Lung microvascular endothelial cell (primary cell): ENCODE measurements at places on chromosomes 11 and 22. TPM values are rescaled to one million over a fixed set of nuclear protein-coding genes. Genes with fewer than 3 reads are reported as not detected.

- DNase-seq, result peak; percentile 55
Measured at GRCh38 chr22:26394777-26395176, 34.3 kb upstream of the ASPHD2 start.

DNA sequence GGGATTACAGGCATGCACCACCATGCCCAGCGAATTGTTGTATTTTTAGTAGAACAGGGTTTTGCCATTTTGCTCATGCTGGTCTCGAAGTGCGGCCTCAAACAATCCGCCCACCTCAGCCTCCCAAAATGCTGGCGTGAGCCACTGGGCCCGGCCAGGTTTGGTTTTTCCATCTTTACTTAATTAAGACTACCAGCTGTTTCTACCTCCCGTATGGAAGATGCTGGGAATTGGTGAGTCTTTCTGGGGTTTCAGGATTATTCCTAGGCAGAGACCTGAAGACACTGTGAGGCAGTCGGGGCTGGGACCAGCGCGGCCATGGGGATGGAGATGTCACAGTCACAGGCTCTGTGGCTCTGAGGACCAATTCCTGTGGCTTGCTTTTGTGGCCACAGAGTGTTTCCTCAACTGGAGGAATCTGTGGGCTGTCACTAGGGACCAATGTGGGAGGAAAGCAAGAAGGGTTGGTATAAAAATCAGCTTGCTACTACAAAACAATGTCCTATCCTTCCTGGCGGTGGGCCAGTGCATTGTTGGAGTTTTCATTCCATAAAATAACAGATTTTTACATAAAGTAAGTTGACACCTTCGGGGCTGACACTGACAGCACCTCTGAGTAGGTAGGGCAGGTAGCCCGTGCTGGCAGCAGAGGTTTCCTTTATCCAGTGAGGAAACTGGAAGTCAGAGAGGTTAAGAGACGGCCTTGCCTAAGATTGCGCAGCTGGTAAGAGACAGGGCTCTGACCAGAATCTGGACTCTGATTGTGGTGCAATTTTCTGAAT is 8.4 kb upstream of the FTH1 start:
- DNase-seq, result peak; percentile 50

GRCh38 chr11:73034331-73034730 is 107.8 kb downstream of the FCHSD2 start:
- DNase-seq, result no peak

DNA sequence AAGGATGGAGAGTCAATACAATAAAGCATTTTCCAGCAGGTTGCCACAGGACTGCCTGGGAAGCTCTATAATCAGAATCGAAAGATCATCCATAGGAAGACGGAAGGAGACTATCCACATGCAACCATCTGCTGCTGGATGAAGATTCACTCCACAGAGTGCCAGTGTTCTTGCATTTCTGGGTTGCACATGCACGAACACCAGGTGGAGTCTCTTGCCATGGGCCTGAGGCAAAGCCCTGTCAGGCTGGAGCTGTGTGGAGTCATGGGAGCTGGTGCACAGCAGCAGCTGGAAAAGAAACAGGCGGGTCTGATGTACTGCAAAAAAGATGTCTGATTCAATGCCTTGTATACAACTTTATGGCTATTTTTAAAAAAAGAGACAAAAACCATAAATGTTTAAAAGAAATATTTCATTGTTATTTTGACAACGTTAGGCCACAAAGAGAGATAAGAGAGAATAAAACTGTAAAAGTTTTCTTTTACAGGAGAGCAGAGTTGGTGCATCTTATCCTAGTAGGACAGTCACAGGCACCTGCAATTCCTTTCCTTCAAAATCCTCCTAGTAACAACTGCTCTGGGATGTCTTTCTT is 12.9 kb upstream of the FAT3 start:
- DNase-seq, result no peak

GRCh38 chr11:27509908-27510307 is 3.3 kb upstream of the LIN7C start:
- DNase-seq, result no peak

DNA sequence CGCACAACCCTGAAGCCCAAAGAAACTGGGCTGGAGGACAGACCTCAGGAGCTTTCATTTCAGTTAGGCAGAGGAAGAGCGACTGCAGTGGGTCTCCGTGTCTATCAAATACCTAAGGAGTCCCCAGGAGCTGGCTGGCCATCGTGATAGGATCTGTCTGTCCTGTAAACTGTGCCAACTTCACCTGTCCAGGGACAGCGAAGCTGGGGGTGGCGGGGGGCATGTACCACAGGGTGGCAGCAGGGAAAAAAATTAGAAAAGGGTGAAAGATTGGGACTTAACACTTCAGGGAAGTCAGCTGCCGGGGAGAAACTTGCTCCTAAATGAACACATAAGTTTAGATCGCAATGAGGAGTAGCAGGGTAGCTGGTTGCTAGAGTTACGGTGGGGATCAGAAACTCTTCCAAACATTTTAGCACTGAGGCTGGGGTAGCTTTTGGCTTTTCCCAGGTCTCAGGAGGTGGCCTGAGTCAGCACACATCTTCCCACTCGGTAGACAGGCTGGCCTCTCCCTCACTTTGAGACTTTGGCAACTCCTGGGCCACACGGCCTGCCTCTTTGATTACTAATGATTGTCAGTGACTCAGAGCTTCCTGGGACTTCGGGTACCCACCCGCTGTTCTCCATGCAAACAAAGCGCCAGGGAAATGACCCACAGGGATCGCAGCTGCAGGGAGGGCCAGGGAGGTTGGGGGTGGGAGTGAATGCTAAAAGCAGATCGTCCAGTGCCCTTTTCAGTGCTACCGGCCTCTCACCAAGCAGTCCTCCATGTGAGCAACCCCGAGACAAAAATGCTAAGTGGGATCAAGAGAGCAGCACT is 2.9 kb upstream of the MTFP1 start:
- peak; percentile 24 for DNase-seq

GRCh38 chr22:39943337-39943736 is 16.9 kb upstream of the TMA7B start:
- DNase-seq, result no peak

DNA sequence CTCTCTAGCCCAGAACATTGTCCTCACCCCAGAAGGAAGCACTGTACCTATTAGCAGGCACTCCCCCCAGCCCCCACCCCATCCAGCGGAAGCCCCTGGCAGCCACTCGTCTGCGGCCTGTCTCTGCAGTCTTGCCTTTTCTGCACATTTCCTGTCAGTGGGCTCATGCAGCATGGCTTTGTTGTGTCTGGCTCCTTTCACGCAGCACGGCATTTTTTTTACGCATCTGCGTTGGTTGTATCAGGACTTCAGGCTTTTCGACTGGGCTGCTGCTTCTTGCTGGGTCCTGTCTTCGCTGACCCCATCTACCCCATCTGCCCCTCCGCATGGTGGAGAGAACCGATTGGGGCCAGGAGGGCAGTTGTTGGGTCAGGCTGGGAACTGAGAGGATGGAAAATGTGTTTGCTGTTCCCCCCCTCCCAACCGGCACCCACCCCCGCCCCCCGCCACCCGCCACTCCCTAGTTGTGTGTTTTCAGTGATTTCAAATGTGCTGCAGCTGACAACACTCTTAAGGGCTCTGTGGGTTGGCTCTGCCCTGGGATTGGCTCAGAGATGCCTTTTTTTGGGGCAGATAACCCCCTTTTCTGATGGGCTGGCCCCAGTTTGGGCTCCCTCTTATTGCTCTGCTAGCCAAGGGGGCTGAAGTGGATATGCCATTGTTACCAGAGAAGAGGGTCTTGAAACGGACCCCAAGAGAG is 110.0 kb downstream of the KIAA1671 start:
- peak; percentile 55 for DNase-seq

- DNase-seq, result no peak
Measured at GRCh38 chr11:64499261-64500004, 91.6 kb upstream of the SLC22A12 start.

DNA sequence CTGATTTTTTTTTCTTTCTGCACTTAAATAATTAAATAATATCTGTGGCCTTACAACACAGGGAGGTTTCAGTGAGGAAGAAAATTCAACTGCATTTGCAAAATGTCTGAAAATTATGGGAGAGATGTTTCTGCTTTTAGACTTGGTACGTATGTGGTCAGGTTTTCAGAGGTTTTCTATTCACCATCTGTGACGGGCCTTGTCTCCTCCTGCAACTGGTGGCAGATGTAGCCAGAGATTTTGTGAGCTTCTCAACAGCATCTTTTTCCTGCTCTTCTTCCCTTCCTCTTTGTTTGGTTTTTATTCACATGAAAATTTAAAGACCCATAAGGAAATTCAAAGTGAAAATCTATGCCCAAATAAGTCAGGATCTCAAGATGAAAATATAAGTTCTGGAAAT is 38.3 kb downstream of the ZBTB16 start:
- no peak for DNase-seq

DNA sequence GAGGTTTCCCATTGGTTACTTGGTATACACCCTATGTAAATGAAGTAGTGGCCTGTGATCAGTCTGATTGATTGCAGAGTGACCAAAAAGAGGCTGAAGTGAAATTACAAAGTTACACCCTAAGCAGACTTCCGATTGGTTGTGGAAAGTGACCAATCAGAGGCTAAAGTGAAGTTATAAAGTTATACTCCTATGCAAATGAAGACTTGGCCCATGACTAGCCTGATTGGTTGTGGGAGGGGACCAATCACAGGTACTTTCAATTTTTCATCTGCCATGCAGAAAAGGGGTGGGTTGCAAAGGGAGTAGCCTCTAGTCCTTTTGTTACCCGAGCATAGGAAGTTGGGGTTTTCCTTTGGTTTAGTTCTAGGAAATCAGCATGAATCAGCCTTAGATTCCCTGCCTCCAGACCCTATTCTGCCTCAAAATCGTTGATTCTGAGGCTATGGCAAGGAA is 18.1 kb upstream of the CSTF3 start:
- DNase-seq, result peak; percentile 92

- no peak for DNase-seq
Measured at GRCh38 chr11:117815262-117815803, 9.2 kb downstream of the FXYD2 start.

GRCh38 chr11:96357794-96358193 is 14.8 kb upstream of the MAML2 start:
- DNase-seq, result no peak

- no peak for DNase-seq
Measured at GRCh38 chr11:72798361-72798760, 4.5 kb upstream of the STARD10 start.

The ASCL2 gene
- under 0.01 TPM in 1 of 2 replicates, not detected in the other for total RNA-seq

The KDM4D gene
- 0.20 and 0.22 TPM in 2 replicates for total RNA-seq

The WNT7B gene
- not detected in 2 replicates for total RNA-seq

The GPR137 gene
- total RNA-seq, result 5.2 and 9.7 TPM in 2 replicates
